ENCODE measurements at places on chromosomes 13 and 19.

DNA sequence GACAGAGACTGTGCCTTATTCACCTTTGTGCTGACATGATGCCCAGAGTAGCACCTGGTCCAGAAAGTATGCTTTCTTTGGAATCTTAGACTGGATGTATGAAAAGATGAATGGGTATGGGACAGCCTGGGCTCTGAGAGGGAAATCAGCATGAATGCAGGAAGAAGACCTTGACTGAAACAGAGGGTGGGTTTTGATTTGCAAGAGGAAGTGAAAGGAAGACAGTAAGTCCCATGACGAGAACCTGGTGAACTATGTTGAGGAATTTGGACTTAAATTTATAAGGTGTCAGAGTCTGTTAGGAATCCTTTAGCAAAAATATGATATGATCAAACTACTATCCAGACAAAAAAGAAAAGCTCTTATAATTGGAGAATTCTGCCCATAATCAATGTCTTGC, 301.9 kb downstream of the SPRY2 start:
- no peak for DNase-seq

- no peak for DNase-seq
Measured at GRCh38 chr19:32313569-32314265, 31.7 kb upstream of the ZNF507 start.

DNA sequence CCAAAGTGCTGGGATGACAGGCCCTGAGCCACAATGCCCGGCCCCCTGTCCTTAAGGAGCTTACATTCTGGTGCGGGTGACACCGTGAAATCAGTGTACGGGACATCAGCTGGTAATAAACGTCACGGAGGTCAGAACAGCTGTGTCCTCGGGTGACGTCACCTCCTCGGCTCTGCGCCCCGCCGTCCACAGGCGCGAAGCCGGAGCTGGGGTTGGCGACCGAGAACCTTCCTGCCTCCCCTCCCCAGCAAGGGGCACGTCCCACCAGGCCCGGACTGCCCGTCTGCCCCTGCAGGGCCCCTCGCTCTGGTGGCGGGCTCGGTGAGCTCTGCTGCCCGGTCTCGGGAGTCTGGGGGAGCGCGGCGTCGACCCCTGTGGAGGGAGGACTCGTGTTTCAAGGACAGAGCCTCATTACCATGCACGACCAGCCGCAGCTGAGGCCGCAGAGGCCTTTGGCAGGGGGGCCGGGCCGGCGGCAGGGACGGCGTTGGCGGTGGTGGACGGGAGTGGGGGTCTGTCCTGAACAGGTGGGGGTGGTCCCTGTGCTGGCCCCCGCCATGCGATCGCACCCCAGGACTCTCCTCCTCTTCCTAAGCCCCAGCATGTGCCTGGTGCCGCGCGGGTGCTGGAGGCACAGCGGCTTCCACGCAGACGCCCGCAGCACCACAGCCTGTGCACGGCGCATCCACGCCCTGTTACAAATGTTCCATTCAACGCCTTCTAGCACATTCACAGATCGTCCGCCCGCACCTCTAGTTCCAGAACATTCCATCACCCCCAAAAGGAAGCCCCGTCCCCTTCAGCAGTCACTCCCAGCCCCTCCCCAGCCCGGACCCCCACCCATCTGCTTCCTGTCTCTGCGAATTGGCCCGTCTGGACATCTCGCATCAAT, 5.4 kb downstream of the LINGO3 start:
- no peak for DNase-seq

DNA sequence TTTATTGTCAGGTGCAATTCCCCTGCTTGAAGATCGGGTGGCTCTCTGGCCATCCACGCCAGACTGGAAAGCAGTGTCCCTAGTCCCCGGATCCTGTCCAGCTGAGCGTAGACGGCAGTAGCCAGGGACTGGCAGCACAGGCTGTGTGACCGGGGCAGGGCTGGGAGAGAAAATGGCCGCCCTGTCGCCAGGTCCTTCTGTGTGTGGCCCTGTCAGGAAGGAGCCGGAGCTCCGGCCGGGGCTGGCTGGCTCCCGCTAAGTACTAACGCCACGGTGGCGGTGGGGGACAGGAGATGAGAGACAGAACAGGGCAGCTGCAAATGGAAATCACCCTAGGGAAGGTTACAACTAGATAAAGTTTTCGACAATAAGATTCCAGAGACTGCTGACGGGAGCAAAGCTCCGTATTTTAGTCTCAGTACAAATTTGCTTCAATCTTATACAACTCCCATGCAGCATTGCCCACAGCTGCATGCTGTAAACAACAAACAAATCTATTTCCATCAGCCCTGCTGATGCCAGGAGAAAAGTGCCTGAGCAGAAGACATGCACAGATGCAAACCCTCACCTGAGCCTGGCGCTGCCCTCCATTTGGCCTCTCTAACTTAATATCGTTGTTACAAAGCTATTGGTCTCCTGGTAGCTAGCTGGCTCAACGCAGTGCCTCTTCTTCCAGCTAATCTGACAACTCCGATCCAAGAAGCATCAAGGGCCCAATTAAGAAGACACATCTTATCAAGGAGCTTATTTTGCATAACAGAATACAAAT, 253.0 kb downstream of the TSHZ3 start:
- DNase-seq, result no peak
